ENCODE measurements at places on chromosomes 12 and 14. TPM values are rescaled to one million over a fixed set of nuclear protein-coding genes. Genes with fewer than 3 reads are reported as not detected.
A peak's percentile ranks its signal among the peaks of the same experiment; 100 is the strongest.

ASB2 gene
- total RNA-seq, result not detected

PARPBP gene
- 79.8 TPM for total RNA-seq

NFE2 gene
- 4.3 TPM for total RNA-seq

NRIP2 gene
- total RNA-seq, result 0.65 TPM

DNA sequence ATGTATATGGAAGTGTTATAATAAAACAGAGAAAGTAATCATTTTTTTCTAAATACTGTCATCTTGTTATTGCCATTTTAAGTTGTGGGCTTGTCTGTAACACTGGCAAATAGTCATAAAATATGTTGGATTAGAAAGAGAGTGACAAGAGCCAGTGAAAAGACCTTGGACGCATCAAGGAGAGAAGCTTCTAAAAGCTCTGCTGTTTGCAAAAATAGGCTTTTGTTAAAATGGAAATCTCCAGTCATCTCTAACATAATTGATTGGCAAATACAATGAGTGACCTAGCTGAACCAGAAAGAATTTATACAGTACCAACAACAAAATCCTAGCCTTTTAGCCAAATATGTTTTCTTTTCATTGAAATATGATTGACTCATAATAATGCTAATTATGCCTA lies 245.8 kb upstream of the RMST start:
- H3K4me1 ChIP-seq, result peaks cover 30% of the 10 kb centered on the region
- no peak for DNase-seq
- no peaks in the 10 kb centered on the region for H3K36me3 ChIP-seq
- H3K27ac ChIP-seq, result no peak overlapping the region
- no peak overlapping the region for H3K4me3 ChIP-seq
- H3K27me3 ChIP-seq, result no peaks in the 10 kb centered on the region

GRCh38 chr14:50943943-50944646 lies at the start of gene PYGL:
Gene PYGL, minus strand, starts transcription at chr14:50944483. Its CDS starts 80 bp downstream, at chr14:50944403.
- DNase-seq, result peak; percentile 89
- no peaks in the 10 kb centered on the region for H3K4me1 ChIP-seq
- H3K27me3 ChIP-seq, result peaks cover 10% of the 10 kb centered on the region
- H3K36me3 ChIP-seq, result no peaks in the 10 kb centered on the region
- H3K27ac ChIP-seq, result no peak within 1 kb of the TSS
- H3K4me3 ChIP-seq, result peak within 1 kb of the TSS; percentile 69

- DNase-seq, result no peak
- H3K27me3 ChIP-seq, result no peaks in the 10 kb centered on the region
- no peaks in the 10 kb centered on the region for H3K36me3 ChIP-seq
- H3K27ac ChIP-seq, result no peak overlapping the region
- H3K4me1 ChIP-seq, result peaks cover 32% of the 10 kb centered on the region
Observed at GRCh38 chr12:106079148-106079738, 59.5 kb downstream of the NUAK1 start.

- peak overlapping the region; percentile 99 for H3K4me3 ChIP-seq
- H3K36me3 ChIP-seq, result no peaks in the 10 kb centered on the region
- peaks cover 28% of the 10 kb centered on the region for H3K4me1 ChIP-seq
- DNase-seq, result peak; percentile 78
- no peaks in the 10 kb centered on the region for H3K27me3 ChIP-seq
Observed at GRCh38 chr12:120534703-120535655, 823 bp downstream of the RNF10 start.

DNA sequence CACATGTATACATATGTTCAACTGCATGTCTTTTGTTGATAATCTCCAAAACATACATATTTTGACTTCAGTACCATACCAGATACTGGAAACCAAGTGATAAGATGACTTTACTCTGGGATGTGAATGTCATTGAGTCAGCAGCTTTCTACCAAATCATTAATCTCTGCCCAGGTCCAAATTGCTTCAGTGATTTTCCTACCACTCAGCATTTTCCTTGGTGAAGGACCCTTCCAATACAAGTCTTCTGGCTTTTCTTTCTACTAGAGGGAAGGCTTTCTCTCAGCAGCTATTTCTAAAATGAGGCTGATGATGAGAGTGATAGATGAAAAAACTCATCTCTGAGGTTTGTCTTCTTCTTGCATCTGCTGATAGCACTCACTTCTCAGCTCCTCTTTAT lies 1008.5 kb downstream of the NRXN3 start:
- H3K27me3 ChIP-seq, result no peaks in the 10 kb centered on the region
- H3K27ac ChIP-seq, result no peak overlapping the region
- no peaks in the 10 kb centered on the region for H3K36me3 ChIP-seq
- no peaks in the 10 kb centered on the region for H3K4me1 ChIP-seq
